ENCODE measurements at places on chromosomes 12 and 14.

- DNase-seq, result no peak
Measured at GRCh38 chr14:24422261-24422660, 7.2 kb downstream of the CBLN3 start.

DNA sequence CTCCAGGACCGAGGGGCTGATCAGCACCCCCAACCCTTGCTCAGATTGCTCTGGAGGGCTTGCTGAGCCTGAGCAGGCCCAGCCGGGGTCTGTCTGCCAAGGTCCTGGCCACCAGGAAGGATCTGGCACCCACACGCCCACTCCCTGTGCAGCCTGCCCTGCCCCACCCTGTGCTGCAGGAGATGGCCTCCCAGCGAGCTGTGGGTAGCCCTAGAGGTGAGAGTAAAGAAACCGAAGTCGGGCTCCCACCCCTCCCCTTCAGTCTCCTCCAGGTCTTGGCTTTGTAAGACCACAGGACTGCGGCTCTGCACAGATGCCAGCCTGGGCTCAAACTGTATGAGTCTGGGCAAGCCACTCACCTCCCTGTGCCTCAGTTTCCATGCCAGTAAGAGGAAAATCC is 307.8 kb downstream of the BCL11B start:
- no peak for DNase-seq

DNA sequence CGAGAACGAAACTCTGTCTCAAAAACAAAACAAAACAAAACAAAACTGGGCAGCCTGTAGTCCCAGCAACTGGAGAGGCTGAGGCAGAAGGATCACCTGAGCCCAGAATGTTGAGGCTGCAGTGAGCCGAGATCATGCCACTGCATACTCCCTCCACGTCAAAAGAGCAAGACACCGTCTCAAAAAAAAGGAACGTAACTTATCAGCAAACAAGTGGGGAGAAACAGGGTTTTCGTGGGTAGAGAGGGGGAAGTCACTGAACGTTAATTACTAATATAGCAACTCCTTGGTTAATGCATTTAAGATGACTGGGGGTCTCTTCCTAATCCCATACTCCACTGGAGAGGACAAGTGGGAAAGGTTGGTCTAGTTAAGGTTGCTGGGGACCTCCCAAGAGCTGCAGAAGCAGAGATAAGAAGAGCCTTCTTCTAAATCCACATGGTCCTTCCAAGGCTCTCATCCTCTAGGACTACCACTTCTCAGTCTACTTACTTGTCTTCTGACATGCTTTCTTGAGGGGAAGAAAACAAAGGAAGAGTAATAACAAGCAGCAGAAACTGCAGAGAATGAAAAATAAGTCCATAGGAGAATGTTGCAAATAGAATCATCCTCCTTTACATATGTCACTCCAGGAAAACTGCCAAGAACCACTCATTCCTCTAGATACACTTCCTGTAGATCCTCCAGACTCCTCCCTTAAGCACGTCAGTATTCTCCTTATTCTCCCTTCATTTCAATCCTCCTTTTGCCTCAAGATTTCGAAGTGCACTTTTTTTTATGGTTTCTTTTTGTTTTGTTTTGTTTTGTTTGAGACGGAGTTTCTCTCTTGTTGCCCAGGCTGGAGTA is 5.8 kb downstream of the NUMB start:
- DNase-seq, result no peak

DNA sequence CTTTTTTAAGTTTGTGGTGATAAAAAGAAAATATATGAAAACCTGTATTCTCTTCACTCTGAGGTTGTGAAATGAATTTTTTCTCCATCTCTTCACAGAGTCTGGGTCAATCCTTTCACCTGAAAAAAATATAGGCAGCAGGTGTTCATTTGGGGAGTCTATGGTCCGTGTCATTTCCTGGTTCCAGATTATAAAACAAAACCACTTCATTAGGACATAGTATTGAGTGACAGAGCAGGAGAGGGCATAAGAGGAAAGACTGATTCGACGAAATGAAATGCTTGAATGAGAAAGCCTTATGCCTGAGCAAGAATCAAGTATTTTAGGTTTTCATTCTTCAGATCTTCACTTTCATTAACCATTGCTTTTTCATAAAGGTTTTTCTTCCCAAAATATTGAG is 51.8 kb upstream of the NUAK1 start:
- no peak for DNase-seq
